ENCODE measurements at places on chromosomes 11 and 22.

- no peak for DNase-seq
Measured at GRCh38 chr22:33873666-33874065, 46.6 kb downstream of the LARGE1 start.

GRCh38 chr11:93652161-93652597 lies 9.3 kb upstream of the CEP295 start:
- DNase-seq = no peak

DNA sequence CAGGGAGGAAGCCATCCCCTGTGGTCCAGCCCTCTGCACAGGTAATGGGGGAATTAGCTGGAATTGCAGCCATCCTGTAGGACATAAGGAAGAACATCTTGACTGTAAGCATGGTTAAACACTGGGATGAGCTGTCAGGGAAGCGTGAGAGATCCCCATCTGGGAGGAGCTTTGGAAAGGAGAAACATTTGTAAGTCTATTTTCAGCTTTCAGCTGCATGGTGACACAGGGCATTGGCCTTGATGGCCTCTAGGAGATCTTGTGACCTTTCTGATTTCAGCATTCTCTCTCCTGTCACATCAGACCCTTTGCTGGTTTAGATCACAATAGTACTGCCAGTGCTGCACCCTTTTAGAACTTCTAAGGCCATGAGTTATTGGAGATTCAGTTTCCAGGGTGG lies 47.1 kb downstream of the BCR start:
- no peak for DNase-seq

- no peak for DNase-seq
Measured at GRCh38 chr22:23357053-23357452, 176.7 kb downstream of the BCR start.

- DNase-seq = no peak
Measured at GRCh38 chr11:130156108-130157022, 3.2 kb upstream of the ST14 start.

- DNase-seq = no peak
Measured at GRCh38 chr11:71213696-71214552, 38.5 kb downstream of the SHANK2 start.

GRCh38 chr11:116360221-116360941 lies 412.4 kb downstream of the BUD13 start:
- DNase-seq = no peak

- peak; percentile 35 for DNase-seq
Measured at GRCh38 chr11:124277804-124278203, 21.6 kb downstream of the OR8G5 start.

GRCh38 chr11:1029654-1030053 lies 6.9 kb downstream of the MUC6 start:
- no peak for DNase-seq

DNA sequence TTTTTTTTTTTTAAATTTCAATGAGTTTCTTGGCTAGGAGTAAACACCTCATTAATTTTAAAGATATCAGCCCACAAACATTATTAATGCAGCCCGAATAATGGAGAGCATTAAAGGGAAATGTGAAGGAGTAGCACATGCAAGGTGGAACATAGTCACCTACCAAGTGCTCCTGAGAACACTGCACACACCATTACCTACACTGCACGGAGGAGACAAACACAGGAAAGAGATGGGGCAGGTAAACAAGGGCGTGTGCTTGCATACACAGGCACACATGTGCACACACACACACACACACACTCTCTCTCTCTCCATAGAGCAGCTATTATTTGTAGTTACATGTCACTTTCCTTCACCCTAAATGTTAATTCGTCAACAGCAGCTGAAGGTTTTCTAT lies 30.2 kb downstream of the HTR3B start:
- DNase-seq = no peak

DNA sequence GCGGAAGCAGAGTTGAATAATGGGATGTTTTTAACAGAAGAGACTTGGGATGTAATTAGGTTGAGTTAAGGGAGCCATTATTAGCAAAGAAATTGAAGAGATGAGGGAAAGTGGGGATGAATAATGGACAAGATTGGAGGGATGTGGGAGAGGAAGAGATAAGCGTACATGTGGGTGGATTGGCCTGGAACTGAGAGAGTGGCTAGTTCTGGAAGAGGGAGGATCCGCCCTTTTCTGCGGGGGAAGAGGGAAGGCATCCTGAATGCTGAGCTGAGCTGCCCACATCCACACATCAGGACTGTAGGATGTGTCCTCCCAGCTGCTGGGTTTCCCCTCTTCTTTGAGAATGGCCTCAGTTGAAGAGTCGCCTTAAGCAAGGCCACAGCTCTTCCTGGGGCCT lies 68.3 kb upstream of the CADM1 start:
- DNase-seq = no peak

- no peak for DNase-seq
Measured at GRCh38 chr22:25021976-25022711, 69.6 kb downstream of the KIAA1671 start.

- DNase-seq = no peak
Measured at GRCh38 chr22:28074526-28074925, 155.5 kb upstream of the PITPNB start.

DNA sequence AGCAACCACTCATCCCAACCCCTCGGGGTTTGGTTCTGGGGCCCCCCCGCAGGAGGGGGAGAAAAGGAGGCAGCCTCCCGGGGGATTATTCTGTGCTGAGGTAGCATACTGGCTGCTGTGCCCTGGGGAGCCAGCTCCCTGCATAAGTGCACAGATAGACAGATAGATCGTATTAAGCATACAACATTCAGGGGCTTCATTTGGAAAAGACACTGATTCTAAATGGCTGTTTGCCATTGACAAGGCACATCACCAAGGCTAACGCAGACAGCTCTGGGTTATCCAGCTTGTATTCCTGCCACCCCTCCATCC lies 547.9 kb downstream of the BUD13 start:
- DNase-seq = no peak

- no peak for DNase-seq
Measured at GRCh38 chr11:47886096-47886495, 37.9 kb upstream of the NUP160 start.

DNA sequence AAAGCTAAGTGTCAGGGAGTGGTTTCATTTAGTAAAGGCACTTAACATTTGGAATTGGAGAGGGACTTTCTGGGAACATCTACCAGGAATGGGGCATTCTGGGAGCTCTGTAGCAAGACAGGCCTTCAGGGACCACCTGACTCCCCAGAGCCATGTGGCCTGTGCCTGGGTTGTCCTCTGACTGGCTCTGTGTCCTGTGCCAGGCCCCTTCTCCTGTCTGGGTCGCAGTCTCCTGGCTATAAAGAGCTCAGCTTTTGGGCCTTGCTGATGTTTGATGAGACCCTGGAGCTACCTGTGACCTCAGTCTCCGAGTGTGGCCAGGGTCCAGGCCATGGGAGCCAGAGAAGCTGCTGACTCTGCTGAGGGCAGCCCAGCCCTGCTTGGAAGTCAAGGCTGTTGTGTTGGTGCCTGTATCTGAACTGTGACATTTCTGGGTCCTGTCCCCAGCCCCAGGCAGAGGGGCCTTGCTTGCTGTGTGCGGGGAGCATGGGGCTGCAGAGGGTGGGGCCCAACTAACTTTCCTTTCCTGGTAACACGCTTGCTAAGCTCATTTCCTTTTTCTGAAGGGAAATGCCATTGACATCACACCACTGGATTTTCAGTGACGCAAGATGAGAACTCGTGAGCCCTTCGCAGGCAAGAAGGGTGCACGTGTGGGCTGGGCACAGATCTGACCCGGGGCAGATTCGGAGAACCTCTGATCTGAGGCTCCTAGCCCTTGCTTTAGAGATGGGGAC lies 41.3 kb downstream of the LRRC32 start:
- no peak for DNase-seq

DNA sequence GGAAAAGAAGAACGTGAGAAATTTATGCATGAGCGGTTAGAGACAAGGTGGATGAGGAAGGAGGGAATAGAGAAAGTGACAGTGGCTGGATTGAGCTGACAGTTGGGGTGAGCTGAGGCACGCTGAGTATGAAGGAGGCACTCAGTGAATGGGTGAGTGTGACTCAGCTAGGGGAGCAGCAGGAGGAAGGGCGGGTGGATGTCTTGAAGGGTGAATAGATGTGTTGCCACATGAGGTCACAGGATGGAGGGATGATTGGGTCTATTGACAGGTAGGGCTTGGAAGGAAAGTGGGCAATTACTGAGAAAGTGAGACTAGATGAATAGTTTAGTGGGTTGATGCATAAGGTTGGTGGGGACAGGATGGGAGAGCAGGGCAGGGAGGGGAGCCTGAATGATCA lies 8.0 kb downstream of the IFITM10 start:
- no peak for DNase-seq

DNA sequence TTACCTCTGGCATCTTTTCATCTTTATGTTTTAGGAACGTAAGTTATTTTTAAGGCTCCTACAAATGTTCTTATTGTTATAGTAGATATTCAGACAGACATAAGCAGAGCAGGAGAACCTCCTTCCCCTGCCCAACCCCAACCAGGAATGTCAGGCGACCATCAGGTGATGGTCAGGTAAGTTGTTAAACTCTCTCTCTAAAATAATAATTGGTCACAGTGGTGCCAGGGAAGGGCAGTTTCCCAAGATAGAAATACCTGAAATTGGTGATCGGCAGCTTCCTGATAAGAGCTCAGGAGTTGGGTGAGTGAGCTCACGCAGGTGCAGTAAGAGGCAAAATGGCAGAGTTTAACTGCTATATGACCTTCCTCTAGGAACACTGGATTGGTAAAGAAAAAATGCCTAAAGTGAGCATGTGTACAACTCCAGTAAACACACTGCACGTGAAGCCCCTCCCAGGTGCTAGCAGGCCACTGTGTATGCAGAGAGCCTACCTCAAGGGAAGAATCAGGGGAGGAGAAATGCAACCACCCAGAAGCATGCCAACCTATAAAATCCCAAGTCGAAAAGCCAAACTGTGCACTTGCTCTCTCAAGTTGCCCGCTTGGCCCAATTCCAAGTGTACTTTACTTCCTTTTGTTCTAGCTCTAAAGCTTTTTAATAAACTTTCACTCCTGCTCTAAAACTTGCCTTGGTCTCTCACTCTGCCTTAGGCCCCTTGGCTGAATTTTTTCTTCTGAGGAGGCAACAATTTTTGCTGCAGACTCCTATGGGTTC lies 273.9 kb downstream of the SBF2 start:
- no peak for DNase-seq

DNA sequence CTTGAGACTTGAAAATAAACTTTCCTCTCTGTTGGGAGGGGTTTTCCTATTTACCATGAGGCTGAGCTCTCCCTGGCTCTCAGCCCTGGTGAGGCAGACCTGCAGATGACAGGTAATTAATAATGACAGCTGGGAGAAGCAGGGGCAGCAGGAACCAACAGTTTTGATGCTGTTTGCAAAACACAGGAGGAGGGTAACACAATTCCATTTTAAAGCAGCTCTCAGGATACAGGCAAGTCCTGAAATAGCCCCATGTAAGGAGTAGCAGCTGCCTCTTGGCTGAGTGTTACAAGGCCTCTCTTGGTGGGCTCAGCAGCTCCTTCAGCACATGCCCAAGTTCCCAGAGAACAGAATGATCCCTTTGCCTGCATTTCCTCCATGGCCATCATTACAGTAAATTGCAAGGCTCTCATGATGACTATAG lies 13.3 kb downstream of the PARVA start:
- DNase-seq = no peak

DNA sequence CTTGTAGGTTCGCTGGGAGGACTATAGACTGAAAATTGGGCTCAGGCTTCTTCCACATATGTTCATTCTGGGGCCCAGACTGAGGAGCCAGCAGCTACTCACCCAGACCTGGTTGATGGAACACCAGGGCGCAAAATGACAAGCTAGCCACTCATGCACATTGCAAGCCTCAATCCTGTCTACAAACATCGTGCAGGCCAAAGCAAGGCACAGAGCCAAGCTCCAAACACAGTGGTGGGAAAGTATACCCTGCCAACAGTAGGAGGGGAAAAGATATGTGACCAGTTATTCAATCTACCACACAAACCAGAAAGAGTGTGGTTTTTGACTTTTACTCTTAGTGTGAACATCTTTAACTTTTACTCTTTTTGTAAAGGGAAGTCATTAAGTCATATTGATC lies 660.5 kb downstream of the NTM start:
- no peak for DNase-seq

DNA sequence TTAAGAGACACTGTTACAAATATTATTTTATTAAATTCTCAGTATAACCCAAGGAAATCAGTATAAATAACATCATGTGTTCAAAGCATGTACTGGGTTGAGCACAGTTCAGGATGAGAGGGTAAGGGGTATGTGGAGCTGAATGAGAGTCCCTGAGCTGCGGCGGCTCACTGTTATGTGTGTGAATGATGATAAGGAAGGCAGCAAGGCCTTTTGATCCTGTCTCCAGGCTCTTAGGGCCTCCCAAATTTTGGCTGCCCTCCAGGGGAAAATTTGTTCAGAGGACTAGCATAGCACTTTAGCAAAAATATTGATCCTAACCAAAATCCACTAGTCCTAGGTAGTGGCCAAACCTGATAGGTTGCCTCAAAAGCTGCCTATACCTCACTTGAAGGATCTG lies 86.1 kb upstream of the SPON1 start:
- no peak for DNase-seq

- DNase-seq = peak; percentile 58
Measured at GRCh38 chr22:29469755-29470154, 10.3 kb upstream of the NEFH start.

GRCh38 chr11:128483211-128483788 lies 104.1 kb downstream of the ETS1 start:
- DNase-seq = no peak

DNA sequence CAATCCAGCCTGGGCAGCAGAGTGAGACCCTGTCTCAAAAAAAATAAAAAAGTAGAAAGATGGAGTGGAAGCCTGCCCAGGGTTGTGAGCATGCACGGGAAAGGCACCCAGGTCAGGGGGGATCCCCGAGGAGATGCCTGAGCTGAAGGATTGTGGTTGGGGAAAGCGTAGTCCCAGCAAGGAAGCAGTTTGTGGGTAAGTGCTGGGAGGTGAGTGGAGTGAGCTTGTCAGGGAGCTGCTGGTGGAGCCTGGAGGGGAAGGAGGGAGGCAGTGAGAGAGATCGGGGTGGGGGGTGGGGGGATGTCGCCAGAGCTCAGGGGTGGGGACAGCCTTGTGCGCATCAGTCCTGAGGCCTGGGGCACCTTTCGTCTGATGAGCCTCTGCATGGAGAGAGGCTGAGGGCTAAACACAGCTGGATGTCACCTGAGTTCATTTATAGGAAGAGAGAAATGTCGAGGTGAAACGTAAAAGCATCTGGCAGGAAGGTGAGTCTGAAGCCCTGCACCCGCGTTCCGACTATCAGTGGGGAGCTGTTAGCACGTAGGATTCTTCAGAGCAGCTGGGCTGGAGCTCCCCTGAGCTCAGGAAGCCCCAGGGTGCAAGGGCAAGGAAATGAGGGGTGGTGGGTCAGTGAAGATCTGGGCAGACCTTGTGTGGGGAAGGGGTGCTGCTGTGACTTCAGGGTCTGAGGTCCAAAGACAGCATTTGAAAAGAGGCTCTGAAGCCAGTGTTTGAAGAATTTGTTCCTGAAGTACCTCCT lies 10.2 kb downstream of the TMEM121B start:
- DNase-seq = no peak

DNA sequence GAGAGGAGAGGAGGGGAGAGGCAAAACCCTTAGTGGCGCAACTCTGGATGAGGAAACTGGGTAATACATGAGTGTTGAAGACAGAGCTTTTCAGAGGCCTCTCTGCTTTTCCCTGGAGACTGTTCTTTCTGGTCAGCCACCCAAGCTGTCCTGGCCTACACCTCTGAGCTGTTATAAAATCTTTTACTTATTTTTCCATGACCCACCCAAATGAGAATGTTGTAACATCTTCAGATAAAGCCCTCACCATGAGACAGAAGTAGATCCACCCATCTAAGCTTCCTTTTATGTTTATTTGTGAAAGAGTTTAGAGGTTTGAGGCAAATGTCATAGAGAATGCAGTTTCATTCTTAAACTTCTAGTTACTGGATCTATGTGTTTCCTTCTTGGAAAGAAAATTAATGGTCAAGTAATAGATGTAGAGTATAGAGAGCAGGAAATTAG lies 20.3 kb upstream of the APLP2 start:
- DNase-seq = no peak

Data from H9 (cell line).